ENCODE measurements at places on chromosomes 1 and 21.

GRCh38 chr1:60896701-60897363, 185.5 kb upstream of the NFIA start:
- DNase-seq, result no peak

- no peak for DNase-seq
These were observed 165.9 kb downstream of the ACTL8 start for GRCh38 chr1:17920881-17921640.

DNA sequence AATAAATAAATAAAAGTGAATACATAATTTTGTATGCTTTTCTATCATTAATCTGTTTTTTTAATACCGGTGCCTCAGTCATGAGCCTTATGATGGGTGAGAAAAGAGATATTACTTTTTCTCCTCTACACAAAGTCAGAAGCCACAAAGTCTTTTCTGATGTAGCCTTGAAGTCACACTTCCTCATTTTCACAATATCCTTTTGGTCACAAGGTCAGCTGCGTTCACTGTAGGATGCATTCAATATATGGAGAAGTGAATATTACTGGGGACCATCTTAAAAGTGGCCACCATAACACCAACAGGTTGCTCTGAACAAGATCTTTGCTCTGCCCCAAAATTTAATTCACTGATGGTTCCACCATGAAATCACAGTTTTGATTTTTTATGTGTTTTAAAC, 83.3 kb upstream of the TNR start:
- no peak for DNase-seq

GRCh38 chr1:231528172-231529029, at the start of gene TSNAX:
TSS of gene TSNAX (plus strand) at chr1:231528669. CDS start at chr1:231528811, 142 bp downstream.
- peak; percentile 90 for DNase-seq

DNA sequence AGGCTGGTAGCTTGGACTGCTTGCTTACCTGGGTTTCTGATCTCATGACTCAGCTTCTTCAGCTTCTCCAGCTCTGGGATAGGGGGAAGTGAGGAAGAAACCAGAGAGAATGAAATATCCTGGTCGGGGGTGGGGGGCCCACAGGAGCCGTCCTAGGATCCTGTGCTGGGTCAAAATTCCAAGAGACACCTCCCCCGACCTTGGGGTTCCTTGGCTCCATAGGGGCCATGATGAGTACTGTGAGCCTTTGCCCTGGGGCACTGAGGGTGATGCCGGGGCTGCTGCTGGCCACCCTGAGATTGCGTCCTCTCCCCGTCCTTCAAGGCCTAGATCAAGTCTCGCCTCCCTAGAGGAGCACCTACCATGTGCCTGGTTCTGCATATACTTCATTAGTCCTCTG, 40.0 kb downstream of the MYOM3 start:
- DNase-seq, result no peak

DNA sequence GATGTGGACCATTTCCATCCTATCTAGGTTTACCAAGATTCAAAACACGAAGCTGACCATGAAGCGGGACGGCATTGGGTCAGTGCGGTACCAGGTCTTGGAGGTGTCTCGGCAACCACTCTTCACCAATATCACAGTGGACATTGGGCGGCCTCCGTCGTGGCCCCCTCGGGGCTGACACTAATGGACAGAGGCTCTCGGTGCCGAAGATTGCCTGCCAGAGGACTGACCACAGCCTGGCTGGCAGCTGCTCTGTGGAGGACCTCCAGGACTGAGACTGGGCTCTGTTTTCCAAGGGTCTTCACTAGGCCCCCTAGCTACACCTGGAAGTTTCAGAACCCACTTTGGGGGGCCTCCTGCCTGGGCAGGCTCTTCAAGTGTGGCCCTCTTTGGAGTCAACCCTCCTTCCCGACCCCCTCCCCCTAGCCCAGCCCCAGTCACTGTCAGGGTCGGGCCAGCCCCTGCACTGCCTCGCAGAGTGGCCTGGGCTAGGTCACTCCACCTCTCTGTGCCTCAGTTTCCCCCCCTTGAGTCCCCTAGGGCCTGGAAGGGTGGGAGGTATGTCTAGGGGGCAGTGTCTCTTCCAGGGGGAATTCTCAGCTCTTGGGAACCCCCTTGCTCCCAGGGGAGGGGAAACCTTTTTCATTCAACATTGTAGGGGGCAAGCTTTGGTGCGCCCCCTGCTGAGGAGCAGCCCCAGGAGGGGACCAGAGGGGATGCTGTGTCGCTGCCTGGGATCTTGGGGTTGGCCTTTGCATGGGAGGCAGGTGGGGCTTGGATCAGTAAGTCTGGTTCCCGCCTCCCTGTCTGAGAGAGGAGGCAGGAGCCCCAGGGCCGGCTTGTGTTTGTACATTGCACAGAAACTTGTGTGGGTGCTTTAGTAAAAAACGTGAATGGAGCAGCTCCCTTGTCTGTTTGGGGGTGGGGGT, 864 bp upstream of the CCDC24 start:
- peak; percentile 40 for DNase-seq

- no peak for DNase-seq
These were observed 1.8 kb downstream of the ZNF669 start for GRCh38 chr1:247102381-247102780.

DNA sequence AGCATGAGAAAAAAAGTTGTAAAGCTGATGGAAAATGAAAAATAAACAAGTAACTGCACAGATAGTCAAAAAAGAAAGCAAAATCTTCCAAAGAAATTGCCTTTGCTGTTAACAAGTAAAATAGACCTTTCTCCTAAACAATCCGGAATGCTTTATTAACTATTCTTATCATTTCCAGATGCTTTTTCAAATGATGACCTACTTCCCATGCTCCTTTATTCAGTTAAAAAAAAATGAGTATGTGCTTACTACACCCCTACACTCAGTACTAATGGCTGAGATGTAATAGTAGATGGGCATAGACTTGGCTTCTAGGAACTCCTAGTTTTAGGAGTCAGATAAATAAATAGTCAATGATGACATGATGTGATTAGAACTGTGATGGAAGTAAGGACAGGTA, 108.5 kb downstream of the NIBAN1 start:
- no peak for DNase-seq

GRCh38 chr21:41832596-41833496, 46.3 kb downstream of the PRDM15 start:
- DNase-seq, result no peak

- no peak for DNase-seq
These were observed 29.4 kb downstream of the HMGB4 start for GRCh38 chr1:33893147-33893830.
